ENCODE measurements at places on chromosomes 1 and 21.
A peak's percentile ranks its signal among the peaks of the same experiment; 100 is the strongest.

DNA sequence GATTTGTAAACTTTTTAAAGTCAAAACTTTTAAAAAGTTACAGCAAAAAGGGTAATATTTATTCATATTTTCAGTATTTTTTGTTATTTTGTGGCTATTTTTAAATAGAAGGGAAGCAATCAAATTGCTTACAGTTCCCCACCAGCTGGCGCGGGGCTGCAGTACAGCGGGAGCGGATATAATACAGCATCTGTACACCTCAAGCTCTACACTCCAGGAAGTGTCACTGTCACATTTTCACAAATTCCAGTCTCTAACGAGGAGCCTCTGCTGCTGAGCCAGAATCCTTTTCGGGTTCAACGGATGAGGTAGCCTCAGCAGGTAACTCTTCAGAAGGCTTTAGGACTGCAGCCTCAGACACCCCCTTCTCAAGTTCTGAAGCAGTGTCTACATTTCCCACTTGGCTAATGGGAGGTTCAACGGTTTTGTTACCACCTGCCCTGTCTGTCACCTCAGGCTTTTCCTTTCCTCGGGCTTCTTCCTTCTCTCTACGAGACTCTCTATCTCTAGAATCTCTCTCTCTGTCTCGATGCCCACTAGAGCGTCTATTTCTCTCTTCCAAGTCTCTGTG, 11.7 kb downstream of the SOD1 start:
- no peak for DNase-seq

DNA sequence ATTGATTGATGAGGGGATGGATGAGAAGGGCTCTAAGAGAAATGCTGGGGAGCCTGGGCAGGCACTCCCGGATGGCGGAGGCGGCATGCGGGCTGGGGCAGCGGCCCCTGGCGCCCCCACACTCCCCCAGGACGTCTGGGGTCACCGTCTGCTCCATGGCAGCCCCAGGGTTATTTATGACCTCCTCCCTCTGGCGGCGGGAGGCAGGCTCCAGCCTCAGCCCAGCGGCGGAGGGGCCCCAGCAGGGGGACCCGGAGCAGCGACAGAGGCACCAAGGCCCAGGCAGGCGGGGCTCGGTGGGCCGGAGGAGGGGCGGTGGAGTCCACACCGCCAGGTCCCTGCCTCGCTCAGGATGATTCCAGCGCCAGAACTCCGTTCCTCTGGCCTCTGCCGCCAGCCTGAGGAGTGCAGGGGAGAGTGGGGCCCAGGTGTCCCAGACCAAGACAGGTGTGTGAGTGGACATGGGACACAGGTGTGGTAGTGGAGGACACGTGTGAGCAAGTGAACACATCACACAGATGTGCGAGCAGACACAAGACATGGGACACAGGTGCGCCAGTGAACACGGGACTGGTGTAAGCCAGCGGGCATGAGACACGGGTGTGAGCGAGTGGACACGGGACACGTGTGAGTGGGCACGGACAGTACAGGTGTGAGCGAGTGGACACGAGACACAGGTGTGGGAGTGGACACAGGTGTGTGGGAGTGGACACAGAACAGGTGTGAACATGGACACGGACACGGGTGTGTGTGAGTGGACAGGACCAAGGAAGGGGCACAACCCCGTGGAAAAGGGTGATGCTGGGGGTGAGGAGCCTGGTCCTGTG, 2.5 kb upstream of the SAMD11 start:
- peak; percentile 49 for DNase-seq

GRCh38 chr1:246417152-246417812, 89.8 kb downstream of the SMYD3 start:
- DNase-seq = no peak

DNA sequence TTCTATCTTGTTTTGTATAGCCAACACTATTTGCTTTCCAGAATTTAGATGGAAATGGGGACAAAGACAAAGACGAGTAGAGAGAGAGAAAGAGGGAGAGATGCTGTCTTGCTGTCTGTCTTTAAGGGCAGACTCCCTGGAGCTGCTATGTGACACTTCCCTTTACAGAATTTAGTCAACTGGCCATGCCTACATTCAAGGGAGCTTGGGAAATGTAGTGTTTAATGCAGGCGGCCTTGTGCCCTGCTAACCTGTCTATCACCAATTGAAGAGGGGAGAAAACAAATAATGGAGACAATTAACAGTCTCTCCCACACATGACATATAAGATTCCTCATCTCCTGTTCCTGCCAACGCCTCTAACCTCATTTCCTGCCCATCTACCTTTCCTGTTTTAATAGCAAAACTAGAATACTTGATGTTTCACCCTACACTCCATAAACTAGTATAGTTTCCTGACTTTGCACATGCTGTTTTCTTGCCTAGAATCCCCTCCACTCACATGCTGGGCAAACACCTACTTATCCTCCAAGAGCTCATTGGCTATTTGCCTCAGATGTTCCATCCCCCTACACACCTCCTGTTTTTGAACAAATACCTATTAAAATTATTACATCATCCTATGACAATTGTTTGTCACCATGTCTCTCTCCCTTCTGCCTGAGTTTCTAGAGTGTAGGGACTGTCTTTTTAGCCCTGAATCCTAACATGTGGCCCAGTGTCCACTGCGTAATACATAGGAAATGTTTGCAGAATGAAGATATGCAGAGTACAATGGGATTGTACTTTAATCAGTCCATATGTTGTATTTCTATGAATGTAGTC, 117.2 kb downstream of the SLC25A24 start:
- DNase-seq = peak; percentile 27

DNA sequence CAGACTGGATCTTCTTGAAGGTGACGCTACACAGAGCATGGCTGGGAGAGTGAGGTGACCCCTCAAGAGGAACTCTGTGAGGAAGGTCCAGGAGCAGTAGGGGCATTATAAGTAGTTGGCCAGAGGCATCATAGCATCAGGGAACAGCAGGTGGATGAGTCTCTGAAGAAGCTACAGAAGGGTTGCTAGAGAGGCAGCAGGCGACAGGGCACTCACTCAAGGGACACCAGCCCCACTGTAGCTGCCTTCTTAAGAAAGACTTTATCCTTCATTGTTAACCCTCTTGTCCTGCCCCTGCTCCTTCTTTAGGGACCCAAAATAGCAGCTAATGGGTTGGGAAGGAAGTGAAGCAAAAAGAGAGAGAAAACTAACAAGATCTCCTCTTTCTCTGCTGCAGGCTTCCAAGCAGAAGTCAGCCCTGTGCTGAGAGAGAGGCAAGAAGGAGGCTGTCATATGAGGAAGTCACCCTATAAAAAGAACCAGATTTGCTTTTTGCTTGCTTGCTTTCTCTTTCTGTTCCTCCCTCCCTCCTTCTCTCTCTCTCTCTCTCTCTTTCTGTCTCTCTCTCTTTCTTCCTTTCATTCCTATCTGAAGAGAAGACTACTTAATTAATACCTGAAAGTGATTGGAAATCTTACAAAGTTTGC, 7.7 kb upstream of the CD5L start:
- no peak for DNase-seq

GRCh38 chr1:229065613-229066012, 205.3 kb upstream of the RAB4A start:
- DNase-seq = no peak

DNA sequence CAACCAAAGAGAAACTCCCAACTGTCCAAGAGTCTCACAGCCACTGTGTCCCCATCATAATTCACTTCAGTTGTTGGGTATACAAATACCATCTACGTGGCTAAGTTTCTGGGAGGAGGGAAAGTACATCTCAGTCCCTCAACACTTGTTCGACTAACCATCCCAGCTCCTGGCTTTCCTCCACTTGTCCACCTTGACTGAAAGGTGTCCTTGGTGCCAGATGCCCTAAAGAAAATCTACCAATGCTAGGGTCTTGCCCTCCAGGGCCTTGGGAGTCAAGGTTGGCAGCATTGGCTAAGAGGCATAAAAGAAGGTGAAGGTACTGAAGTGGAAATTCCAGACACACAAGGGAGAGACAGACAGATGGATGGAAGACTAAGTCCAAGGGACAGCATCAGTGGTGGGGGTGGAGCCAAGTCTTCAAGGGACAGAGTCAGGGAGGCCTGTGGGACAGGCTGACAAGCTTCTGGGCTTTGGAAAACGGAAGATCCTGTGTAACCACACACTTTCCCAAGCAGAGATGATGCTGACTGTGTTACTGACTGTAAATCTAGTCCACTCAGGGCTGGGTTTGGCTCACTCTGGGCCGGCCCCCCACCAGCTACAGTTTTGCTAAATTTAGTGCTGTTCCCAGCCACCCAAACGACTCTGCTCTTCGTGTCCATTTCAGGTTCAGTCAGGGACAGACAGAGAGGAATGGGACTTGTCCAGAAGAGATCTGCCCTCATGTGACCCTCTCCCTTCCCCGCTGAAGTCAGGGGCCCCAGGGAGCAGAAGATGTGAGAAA, 60.1 kb downstream of the CD34 start:
- DNase-seq = no peak

GRCh38 chr1:22753481-22753971, 42.9 kb downstream of the EPHB2 start:
- DNase-seq = no peak

DNA sequence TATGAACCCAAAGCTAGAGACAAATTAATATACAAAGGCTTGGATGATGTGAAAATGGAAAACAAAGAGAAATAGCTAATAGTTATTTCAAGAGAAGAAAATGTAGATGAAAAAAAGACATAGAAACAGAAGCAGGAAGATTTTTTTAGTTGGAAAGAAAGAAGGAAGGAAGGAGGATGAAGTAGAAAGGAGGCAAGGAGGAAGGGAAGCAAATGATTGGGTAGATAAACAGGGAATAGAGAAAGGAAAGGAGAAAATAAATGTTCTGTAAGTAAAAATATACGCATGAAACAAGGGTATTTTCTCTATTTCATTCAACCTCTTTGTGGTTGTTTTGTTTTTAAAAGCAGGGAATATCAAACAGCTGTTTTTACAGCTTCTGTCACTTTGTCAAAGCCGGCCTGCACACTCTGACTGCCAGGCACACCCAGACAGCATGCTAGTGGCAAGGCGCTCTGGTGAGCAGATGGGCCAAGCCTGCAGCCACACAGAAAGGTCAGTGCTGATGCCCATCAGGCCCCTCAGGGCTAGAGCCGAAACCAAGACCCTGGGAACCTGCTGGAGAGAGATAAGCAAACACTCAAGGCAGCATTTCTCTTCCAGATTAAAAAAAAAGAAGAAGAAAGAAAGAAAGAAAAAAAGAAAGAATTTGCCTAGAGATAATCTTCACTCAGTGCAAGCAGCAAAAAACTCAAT, 72.9 kb upstream of the CTTNBP2NL start:
- DNase-seq = no peak

GRCh38 chr1:55211863-55212262, 3.3 kb downstream of the USP24 start:
- DNase-seq = no peak

DNA sequence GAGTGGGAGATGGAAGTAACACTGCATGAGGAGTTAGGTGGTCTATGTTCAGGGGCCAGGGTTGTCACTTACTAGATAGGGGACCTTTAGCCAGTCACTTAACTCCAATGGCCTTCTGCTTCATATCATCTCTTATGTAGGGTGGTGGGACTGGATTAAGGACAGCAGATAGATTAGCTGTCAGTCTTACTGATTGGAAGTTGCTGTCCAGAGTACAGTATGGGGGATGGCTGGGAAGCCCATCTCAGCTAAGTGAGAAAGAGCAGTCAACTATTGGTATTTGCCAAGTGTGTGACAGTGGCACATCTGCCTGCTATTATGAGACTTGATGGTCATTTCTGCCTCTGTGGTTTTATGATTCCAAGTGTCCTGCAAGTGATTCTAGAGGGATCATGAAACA, 130.9 kb downstream of the FGGY start:
- no peak for DNase-seq

- DNase-seq = no peak
Measured at GRCh38 chr1:119347858-119348257, 20.7 kb upstream of the HAO2 start.

All from NCI-H774 (cell line).